AG08395 (cell line): ENCODE measurements at places on chromosomes 3 and 15.

DNA sequence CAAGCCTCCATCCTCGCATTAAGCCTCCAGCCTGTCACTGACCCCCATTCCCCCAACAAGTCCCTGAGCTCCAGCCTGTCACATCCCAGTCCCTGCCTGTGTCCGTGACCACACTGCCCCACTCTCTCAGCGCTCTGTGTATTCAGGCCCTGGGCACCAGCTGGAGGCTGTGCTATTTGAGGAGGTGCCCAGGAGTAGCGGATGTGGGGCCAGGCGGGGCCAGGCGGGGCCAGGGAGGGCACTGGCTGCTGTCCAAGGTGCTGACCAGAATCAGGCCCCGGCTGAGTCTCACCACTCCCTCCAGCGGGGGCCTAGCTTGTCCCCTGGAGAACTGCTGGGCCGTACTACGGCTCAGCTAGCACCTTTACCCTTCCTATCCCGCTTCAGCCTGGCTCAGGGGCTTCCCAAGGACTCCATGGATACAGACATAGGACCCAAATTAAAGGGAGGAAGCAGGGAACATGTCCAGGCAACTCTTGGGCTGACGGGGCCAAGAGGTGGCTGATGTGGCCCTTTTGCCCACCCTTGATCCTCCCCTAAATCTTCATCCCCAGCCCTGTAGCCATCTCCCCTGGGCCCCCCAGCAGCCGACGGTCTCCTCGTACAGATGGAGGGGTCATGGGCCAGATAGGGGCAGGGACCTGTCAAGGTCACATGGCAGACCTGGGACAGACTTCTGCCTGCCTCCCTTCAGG, 1.1 kb downstream of the HHATL start:
- DNase-seq, result peak; percentile 80

DNA sequence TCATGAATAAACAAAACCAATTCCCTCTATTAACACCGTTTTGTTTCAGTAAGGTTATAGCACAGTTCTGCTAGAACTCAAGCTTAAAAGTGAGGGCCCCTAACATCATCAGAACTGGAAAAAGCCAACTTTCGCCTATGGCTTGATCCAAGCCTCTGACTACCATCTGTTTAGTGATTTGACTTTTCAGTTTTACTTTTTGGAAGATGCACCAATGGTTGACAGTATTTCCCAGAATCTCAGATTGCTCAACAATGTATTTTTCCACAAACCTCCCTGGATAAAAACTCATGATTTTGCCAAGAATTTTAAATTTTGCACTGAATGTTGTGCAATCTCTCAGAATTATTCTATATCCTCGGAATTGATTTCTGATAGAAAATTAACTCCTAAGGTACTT, 190.7 kb downstream of the LSAMP start:
- DNase-seq, result no peak

- no peak for DNase-seq
Measured at GRCh38 chr15:101481917-101482525, 7.5 kb downstream of the PCSK6 start.

DNA sequence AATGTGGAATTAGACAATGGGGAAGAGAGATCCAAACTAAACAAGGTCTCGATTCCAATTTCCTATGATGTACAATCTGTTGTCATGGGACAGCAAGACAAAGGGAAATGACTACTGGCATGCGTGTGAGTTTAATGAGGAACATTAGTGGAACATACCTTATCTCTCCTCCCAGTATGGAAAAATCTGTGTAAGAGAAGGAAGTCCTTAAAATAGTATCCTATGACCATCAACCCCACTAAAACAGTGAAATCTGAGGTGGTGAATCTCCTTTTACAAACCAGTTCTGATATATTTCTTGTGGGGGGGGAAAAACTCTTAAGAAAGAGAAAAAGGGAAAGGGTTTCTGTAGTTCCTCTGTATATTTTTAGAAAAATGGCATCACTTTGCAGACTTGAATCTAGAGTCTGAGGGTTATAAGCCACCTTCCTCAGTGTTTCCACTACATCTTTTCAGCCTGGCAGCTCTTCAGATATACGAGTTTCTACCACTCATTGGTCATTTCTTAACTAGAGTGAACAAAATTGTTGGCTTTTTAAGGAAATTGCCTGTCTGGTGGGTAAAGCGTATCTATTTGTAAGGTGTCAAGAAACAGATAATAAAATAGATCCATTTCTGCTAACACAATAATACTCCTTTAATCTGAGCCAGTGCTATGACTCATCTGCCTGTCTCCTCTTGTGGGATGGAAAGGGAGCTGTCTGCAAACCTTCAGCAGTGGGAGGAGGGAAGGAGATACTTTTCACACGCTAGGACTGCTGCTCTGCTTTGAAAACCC, 3.0 kb upstream of the TNFAIP8L3 start:
- peak; percentile 84 for DNase-seq

GRCh38 chr3:63064209-63064755, 189.1 kb upstream of the CADPS start:
- DNase-seq, result no peak

DNA sequence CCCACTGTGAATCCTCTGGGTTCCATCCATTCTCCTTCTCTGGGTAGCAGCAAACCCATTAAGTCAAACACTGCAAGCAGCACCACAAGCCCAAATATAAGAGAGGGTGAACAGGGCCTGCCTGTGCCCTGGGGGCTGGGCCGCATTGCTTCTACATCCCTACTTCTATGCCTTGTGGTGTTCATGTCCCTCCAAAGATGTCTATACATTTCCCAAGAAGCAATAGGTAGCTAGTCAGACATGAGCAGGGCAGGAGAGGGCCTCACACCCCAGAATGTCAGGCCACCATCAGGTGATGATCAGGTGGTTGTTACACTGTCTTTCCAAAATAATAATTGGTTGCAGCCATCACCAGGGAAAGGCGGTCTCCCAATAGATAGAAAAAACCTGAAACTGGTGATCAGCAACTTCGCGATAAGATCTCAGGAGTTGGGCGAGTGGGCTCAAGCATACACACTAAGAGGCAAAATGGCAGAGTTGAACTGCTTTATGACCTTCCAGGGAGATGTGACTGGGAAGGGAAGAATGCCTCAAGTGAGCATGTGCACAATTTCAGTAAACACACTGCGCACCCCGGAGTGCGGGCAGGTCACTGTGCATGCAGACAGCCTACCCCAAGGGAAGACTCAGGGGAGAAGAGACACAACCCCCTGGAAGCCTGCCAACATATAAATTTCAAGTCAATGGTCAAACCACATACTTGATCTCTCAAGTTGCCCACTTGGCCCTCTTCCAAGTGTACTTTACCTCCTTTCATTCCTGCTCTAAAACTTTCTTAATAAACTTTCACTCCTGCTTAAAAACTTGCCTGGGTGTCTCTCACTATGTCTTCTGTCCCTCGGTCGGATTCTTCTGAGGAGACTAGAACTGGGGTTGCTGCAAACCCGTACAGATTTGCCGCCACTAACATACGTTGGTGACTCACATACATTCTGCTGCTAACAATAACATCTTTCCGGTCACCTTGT, 39.9 kb downstream of the KLF15 start:
- no peak for DNase-seq

GRCh38 chr3:11780341-11780740, 66.3 kb downstream of the TAMM41 start:
- DNase-seq, result no peak
